NCI-H2081 treated with DMSO at 0.1 percent for 48 hours (cell line): ENCODE measurements at places on chromosomes 5 and 9.

GRCh38 chr5:128015978-128016377, 67.6 kb upstream of the SLC12A2 start:
- no peak for DNase-seq

DNA sequence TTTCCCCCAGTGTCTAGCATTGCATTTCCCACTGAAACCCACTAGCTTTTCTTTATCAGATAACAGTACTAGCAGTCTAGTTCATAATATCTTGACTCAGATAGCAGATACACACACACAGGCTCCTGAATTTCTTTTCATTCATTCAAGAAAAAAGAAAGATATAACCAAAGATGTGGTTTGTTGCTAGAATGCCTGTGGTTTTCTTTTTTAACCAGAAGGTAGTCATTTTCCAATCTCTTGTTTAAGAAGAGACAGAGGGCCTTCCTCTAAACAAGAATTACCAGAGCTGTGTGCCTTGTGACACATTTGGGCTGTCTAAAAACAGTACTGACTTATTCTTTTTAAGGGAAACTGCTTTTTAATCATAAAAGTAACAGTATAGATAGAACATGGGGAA, 167.3 kb downstream of the PJA2 start:
- DNase-seq = no peak

GRCh38 chr9:129873563-129874190, 38.4 kb downstream of the USP20 start:
- no peak for DNase-seq

DNA sequence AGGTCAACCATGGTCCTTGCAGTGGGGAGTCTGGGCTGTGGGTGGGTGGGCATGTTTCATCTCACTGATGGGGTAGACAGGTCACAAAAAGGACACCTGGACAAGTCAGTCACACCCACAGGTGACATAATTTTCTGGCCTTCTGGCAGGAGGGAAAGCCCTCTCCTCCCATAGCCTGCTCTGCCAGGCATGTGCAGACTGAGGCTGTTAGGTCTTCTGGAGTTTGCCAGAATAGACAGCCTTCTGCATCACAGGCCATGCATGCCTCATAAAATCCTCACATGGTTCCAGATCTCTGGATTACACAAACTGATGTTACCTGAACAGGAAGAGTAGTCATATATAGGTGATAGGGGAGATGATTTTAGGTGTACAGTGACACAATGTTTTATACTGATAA, 49.1 kb downstream of the ARHGAP26 start:
- DNase-seq = no peak

- DNase-seq = no peak
Observed at GRCh38 chr5:107607671-107608345, 62.9 kb downstream of the EFNA5 start.
